ENCODE measurements at places on chromosomes 4 and X. TPM values are rescaled to one million over a fixed set of nuclear protein-coding genes. Genes with fewer than 3 reads are reported as not detected.

Gene ATP2B3
- 0.23 TPM for polyA plus RNA-seq

Gene RS1
- polyA plus RNA-seq: 0.06 TPM

Gene CTAG2
- not detected for polyA plus RNA-seq

Gene SMARCA1
- 108 TPM for polyA plus RNA-seq

Gene ZFP42
- polyA plus RNA-seq: 1.2 TPM

Gene UGT2A1
- polyA plus RNA-seq: 0.23 TPM

Gene CCSER1
- polyA plus RNA-seq: 20.3 TPM

Gene ARMCX4
- 19.8 TPM for polyA plus RNA-seq

Gene ARMCX1
- polyA plus RNA-seq: 50.3 TPM

DNA sequence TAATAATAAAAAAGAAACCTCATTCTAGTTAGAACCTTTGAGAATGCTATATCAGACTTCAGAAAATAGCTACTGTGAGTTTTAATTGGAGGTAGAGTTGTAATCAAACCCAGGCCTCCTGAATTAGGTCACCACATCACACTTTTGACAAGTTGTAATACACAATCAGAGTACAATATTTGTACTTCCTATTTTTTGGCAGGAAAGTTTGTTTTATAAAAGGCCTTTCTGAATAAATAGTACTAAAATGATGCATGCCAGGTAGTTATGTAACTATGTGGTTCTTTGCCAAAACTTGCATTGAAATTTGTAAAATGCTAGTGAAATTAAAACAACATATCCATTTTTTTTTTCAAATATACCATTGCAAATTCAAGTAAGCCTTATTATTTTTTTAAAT is 26.8 kb downstream of the ADH7 start:
- no peak for DNase-seq

GRCh38 chr4:84956014-84956413 is 10.5 kb downstream of the WDFY3 start:
- DNase-seq: no peak

- peak; percentile 21 for DNase-seq
Observed at GRCh38 chrX:40933706-40934425, 151.4 kb upstream of the USP9X start.

DNA sequence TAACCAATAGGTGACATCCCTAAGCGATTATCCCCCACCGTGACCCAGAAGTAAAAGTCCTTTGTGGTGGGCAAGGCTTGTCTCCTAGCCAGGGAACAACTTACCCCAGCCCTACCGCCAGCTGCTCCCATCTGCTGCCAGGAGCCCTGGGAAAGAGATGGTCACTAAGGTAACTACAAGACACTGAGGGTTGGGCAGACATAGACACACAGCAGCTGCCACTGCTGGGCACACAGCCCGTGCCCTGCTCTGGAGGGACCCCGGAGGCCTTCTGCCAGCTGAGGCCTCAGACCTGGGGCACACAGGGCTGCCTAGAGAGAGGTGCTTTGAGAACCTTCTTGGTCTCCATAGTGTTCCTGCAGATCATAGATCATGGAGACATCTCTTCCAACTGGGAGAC is 53.0 kb upstream of the PROM1 start:
- DNase-seq: no peak

GRCh38 chr4:56990109-56990905 is 11.6 kb downstream of the POLR2B start:
- no peak for DNase-seq

DNA sequence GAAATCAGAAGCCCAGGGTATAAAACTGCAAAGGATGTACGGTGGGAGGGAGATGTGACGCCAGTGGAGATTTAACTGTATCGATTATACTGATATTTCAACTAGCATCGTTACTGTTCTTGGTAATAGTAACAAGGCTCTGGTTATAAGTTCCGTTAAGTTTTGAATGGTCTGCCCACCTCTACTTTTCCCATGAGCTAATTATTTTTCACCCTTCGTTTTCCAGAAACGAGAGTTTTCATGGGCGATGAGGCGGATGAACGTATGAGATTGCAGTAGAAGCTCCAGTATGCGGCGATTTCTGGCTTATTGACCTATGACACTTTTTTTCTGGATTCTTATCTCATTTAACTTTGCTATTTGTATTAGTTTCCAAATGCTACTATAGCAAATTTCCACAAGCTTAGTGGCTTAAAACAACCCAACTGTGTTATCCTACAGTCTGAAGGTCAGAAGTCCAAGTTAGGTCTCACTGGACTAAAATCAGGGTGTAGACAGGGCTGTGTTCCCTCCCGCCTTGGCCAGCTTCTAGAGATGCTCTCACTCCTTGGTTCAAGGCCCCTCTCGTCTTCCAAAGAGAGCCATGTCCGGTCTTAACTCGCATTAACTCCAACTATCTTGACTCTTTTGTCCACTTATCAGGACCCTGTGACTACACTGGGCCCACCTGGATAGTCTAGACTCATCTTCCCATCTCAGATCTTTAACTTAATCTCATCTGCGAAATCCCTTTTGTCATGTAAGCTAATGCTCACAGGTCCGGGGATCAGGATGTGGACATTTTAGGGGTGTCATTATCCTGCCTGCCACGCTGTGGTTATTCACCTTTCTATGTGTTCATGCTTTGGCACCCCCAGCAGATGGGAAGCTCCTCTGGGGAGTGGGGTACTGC is 122.5 kb downstream of the IRF2 start:
- DNase-seq: no peak

GRCh38 chrX:155112171-155112570 is 40.9 kb downstream of the BRCC3 start:
- no peak for DNase-seq

DNA sequence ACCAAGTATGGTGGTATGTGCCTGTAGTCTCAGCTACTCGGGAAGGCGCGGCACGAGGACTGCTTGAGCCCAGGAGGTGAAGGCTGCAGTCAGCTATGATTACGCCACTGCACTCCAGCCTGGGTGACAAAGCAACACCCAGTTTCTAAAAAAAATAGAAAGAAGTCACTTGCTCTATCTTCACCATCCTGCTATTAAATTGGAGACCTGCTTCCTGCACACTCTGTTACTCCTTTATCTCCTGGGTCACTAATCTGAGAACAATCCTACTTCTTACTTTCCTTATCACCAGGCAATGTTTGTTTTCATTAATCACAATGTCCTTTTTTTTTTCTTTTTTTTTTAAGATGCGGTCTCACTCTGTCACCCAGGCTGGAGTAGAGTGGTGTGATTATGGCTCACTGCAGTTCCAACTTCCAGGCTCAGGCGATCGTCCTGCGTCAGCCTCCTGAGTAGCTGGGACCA is 16.2 kb downstream of the PRKX start:
- no peak for DNase-seq

DNA sequence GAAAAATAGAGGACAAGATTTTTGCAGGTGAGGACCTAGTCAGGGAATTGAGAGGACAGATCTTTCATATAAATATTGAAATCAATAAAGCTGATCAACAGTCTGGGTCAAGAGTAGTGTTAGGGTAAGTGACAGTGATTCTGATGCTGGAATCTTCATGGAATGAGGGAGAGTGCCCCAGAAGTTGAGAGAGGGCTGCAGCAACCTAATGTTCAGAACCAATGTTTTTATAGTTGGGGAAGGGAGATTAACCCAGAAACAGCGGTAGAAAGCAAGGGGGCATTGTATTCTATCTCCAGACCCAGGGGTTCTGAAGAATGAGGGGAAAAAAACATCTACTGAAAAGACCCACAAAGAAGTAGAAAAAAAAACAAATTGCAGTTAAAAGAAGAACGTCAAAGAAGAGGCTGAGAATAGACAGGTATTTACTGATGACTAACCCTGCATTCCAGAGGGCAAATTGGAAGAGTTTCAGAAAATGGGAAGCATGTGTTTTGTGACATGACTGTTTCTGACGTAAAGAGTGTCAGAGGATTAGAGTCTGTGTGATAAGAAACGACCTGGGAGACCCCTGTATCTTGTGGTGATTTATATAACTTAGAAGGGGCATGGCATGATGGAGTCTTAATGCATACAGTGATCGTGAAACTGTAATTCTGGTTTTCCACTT is 819.6 kb upstream of the EPHA5 start:
- DNase-seq: no peak

DNA sequence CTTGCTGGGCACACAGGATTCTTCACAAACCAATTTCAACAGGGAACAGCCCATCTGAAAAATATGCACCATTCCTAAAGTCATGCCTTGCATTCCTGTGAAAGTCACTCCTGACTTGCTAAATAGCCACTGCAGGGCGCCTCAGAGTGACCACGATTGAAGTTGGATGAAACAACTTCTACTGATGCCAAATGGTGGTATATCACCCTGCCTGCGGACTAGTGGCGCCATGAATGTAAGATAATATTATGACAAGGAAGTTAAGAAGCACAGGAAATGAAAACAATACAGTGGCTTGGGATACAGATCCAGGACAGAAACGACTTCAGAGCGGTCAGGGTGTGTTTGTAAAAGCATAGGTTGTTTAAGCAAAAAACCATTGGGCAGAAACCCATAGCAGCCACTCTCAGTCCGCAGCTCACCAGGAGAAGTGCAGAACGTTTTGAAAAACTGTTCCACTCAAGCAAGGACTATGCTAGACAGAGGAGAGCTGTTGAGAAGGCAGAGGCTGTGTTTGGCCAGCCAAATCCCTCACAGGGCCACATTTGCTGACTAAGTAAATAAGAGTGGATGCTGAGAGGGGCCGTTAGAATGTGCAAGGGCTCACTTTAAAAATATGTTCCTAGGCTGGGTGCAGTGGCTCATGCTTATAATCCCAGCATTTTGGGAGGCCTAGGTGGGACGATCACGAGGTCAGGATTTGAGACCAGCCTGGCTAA is 250.4 kb downstream of the PTTG2 start:
- DNase-seq: no peak

DNA sequence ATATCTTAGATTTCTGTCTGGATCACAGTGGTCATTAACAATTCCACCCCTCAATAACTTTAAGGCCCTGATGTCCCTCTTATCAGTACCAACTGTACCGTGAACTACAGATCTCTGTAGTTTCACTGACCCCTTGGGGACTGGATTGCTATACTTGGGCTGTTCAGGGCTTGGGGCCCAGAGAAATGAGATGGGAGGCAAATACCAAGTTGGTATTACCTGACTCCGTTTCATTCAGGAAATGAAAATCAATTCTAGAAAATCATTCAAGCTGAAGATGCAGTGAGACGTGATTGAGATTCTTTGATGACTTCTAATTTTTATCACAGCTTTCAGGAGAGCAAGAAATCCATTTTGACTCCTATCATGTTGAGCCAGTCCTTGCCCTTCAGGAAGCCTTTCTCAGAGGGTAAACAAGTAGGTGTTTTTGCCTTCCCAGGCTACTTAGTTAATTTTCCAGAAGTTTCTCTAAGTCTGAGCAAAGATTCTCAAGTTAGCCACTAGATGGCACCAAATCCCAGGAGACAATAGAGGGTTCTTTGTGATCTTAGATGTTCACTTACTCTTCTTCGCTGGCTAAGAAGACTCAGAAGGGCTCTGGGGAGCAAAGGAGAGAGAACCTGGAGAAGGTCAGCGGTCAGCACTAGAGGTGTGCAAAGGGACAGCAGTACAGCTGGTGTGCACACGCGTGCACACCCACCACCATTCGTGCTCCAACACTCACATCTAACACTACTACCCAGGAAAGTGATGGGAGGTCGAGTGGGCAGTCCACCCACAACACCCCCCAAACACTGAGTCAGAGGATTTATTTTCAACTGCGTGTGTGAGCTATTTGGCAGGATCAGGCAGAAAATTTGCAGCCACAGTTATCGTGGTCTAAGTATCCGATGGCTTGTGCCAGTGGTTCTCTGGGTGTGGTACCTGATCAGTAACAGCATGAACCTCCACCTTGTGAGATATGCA is 7.4 kb downstream of the HNRNPH2 start:
- no peak for DNase-seq

DNA sequence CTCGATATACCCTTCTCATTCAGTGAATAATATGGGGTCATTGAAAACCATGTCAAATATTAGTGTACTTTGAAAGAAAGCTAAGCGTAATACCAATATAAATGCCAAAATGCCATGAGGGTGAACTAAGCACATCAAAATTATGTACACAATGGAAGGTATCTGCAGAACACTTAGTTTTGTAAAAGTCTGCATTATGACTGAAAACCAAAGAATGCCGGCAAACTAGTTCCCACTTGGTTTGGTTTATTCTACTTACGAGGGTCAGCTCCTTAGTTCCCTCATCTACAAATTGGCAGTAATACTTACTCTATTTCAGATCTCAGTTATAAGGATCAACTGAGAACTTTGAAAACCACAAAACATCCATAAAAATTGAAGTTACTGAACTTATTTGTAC is 27.3 kb downstream of the RPS6KA6 start:
- DNase-seq: no peak

GRCh38 chr4:40856840-40857362 is 107.1 kb downstream of the NSUN7 start:
- DNase-seq: peak; percentile 61

- DNase-seq: no peak
Observed at GRCh38 chr4:11636031-11636430, 207.3 kb upstream of the HS3ST1 start.

DNA sequence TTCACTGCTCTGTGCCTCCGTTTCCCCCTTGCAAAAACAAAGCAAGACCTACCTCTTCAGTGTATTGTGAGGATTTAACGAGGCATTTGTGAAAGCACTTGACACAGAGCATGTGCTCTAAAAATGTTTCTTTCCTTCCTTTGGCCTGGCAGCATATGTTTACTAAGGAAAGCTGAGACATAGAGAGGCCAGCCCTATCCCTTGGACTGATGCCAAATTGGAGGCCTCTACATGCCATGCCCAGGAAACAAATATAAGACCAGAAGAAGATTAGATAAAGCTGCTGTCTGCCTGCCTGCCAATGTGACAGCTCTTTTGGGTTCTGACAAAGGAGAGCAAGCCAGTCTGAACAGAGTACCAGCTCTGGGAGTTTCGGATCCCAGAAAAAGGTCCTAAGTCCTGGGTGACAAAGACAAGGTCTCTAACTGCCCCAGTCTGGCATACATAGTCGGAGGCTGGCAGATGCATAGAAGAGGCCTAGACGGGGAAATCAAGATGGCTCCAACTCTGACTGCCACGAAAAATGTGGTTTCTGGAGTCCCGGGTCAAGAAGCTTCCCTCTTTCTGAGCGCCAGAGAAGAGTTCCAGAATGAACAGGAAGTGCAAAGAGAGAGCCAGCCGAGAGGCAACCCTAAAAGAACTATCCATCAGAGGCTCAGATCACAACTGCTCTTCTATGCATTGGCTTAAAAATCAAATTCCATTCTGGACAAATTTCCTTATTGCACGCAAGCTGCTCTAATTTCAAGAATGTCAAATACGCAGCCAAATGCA is 25.8 kb downstream of the OTUD6A start:
- DNase-seq: no peak

DNA sequence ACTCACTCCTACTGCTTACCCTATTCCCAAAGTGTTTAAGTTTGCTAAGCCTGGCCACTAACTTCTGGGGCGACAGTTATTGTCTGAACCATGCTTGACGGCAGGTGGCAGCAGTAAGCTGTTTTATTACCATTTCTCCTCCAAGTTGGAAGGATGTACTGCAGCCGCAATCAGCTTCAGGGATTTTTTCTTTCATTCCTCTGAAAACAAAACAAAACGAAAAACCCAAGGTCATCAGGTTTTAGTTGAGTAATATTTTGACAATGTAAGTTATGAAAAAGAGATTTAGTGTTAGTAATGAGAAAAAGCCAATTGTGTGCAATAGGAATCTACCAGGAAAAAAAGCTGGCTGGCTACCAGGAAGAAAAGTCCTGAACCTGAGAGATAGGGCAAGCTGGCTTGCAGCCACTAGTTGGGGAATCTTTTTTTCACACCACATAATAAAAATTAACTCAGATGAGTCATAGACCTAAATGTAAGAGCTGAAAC is 13.2 kb upstream of the RAB9B start:
- DNase-seq: peak; percentile 29

GRCh38 chr4:40626183-40626990 is 3.3 kb downstream of the RBM47 start:
- no peak for DNase-seq

- DNase-seq: no peak
Observed at GRCh38 chr4:105352826-105353225, 121.0 kb downstream of the PPA2 start.

Data from right renal pelvis (tissue), 4 donors.